Caudate nucleus (tissue), 63 donors: ENCODE measurements at places on chromosomes 11 and 22.

- peak; percentile 5 for DNase-seq
Observed at GRCh38 chr22:43090130-43090789, 1.1 kb upstream of the TTLL1 start.

DNA sequence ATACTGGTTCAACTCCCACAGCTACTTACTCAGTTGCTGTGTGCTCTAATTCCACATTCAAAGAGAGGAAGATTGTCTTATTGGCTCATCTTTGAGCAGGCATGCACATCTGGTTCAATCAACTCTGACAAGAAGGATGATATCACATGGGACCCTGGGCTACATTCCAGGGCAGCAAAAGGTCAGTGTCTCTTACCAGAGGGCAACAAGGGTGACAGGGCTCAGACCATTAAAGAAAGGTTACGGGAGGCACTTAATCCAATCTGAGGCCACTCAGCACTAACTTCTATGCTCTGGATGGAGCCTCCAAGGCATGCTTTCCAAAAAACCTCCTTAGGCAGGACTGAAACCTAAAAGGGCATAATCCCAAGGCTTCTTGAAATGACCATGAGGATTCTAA is 549.4 kb upstream of the API5 start:
- no peak for DNase-seq

GRCh38 chr11:111879637-111879960 is 258 bp downstream of the CFAP68 start:
- DNase-seq: no peak

- peak; percentile 9 for DNase-seq
Observed at GRCh38 chr11:57641011-57641807, 8.5 kb downstream of the YPEL4 start.

- DNase-seq: no peak
Observed at GRCh38 chr22:48858121-48858520, 969.6 kb downstream of the BRD1 start.

DNA sequence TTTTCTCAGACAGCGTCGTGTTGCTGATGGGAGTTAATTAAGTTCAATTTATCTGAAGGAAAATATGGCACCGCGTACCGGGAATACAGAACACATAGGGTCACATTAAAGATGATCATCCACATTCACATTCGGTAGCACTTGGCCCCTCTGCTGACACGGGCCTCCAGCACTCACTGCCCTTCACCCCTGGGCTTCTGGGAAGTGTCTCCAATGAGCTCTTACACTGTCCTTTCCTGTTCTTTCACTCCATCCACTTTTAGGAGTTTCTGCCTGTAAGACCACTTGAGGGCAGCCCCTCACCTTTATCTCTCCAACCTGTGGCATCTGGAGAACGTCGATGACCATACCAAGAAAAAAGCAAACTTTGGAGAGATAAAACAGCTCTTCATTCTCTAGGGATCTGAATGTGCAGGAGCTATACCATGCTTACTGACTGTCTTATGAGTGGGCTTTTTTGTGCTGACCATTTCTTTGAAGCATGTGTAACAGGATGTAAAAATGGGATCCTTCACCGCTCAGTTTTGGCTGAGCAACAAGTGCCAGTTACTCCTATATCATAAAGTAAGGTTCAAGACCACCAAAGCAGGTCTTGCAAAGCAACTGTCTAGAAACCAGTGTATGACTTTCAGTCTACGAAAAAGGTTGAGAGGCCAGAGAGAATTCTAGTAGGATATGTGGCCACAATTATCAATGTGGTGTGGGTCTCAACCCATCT is 1.1 kb upstream of the SERGEF start:
- DNase-seq: no peak

GRCh38 chr11:87425943-87426342 is 388.2 kb downstream of the TMEM135 start:
- DNase-seq: no peak

DNA sequence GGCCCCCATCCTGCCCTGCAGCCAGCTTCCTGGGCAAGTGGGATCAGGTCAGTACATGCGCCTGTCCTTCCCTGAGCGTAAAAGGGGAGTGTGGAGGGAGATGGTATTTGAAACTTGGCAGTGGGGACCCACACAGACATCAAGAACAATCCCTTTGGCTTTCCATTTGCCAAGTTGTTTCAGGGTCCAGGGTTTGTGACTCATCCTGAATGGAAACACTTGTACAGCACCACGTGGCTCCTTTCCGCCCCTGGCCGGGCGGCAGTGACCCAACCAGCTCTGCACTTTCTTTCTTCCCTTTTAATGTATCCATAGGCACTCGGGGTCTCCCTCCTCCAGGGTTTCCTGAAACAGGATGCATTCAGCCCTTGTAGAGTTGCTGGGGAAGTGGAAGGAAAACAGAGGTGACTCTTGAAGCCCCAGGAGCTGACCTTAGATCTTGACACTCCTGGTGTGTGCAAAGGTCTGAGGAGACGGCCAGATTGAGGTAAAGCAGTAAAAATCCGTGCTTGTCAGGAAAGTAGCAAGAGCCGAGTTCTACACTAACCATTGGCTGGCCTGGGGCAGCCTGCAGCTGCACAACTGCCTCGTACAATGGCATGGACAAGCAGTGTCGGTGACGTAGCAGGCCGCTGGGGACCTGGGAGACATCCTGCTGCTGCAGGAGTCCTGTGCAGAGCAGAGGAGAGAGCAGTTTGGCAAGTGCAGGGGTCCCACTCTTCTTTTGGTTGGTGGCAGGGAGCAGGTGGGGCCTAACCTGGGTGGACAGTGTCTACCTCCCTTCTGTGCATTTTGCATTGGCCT is 189.8 kb downstream of the SNX19 start:
- no peak for DNase-seq

GRCh38 chr11:108147150-108147549 is 25.8 kb downstream of the ACAT1 start:
- DNase-seq: no peak

DNA sequence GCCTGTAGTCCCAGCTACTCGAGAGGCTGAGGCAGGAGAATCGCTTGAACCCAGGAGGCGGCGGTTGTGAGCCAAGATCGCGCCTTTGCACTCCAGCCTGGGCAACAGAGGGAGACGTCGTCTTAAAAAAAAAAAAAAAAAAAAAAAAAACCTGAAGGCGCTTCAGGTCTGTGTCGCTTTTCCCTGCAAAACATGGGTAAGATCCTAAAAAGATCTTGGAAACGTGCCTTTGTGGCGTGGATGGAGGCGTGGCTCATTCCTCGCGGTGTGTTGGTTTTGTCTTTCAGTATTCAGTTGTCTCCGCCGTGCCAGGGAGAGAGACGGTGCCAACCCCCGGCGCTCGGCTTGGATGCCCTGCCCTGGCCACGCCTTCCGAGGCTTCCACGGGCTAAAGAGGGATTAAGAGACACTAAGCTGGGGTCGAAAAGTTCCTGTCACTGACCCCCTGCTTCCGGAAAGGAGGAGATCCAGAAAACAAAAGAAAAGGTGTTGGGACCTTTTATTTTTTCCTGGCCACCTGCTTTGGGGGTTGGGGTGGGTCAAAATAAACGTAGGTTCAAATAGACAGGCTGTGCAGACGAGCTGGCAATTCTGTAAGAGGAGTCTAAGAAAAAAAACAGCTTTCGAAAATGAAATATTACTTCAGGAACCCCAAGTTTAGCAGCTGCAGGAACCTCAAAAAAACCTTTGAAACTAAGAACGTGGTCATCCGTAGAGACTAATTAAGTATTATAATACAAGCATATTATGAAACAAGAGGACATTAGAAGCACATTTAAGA is 1.1 kb upstream of the SLC35F2 start:
- no peak for DNase-seq

- no peak for DNase-seq
Observed at GRCh38 chr22:25992331-25992730, 176.9 kb upstream of the SEZ6L start.

GRCh38 chr22:46746620-46747019 is 8.6 kb upstream of the CERK start:
- DNase-seq: no peak

DNA sequence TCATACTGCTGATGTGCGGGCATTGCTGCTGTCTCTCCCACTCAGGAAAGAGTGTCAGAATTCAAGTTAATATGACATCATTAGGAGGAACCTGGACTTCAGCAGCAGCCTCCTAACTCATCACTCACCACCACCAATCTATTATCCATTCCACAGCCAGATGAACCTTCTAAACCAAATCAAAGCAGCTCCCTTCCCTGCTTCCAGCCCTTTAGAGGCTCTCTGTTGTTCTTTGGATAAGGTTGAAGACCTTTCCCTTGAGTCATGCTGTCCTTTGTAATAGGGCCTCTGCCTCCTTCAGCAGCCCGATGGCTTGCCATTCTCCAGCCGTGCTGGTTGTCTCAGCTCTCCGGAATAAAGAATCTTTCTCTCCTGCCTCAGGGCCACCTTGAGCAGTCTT is 301.3 kb downstream of the DDX10 start:
- DNase-seq: no peak

DNA sequence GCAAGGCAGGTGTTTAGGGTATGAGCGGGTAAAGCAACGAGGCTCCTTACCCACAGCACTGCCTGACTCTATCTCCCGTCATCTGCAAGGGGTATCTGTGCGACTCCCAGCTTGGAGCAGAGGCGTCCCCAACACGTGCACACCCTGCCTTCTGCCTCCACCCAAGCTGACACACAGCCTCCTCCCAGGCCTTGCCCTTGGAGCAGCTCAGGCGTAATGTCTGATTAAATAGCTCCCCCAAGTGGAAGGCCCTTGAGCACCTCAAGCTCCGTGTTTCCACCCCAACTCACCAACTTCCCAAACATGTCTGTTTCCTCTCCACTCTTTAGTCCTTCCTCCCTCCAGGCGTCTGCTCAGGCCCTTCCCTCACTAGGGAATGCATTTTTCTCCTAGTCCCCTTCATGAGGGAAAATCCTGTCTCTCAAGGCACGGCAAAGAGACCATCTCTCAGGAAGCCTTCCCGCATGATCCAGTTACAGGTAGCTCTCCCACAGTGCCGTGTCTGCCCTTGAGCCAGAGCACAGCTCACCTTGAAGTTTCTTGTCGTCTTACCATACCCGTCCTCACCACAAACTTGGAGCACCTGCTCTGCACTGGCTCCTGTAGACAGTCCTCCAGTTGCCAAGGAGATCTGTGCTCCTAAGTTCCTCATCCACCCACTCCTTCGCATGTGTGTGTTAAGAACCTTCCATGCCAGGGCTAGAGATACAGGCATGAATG is 15.8 kb downstream of the CYB5R2 start:
- no peak for DNase-seq

- no peak for DNase-seq
Observed at GRCh38 chr11:77654770-77655434, 17.3 kb upstream of the CLNS1A start.

DNA sequence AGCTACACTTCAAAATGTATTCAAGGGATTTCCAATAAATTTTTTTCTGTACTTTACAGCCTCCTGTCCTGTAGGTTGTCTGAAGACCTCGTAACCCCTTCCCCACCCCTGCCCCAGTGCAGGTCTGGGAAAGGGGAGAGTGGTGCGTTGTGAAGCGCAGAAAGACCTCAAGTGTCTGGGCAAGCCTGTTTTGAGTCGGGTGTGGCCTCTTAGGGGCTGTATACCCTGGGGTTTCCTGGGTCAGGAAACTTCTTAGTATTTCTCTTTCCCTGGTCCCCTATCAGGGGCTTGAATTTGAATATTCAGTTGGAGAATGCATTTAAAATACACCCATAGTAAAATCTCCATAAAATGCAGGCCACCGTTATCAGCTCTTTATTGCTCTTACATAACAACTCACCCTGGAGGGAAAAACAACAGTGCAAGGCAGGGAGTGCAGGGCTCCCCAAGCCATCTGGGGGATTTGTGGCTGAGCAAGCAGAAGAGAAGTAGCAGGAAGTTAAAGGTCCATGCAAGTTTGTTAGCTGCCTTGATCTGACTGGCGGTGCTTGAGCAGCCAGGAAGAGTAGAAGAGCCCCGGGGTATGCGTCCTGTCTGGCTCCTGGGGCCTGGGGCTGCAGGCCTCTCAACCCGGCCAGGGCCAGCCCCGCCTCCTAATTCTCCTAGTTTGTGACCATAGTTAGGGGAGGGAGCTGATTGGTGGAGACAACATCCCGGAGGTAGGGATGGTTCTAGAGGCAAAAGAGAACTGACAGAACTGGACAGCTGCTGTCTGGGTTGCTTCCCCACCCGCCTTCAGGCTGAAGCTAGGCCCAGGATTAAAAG is 25.7 kb downstream of the ARHGAP1 start:
- DNase-seq: no peak

DNA sequence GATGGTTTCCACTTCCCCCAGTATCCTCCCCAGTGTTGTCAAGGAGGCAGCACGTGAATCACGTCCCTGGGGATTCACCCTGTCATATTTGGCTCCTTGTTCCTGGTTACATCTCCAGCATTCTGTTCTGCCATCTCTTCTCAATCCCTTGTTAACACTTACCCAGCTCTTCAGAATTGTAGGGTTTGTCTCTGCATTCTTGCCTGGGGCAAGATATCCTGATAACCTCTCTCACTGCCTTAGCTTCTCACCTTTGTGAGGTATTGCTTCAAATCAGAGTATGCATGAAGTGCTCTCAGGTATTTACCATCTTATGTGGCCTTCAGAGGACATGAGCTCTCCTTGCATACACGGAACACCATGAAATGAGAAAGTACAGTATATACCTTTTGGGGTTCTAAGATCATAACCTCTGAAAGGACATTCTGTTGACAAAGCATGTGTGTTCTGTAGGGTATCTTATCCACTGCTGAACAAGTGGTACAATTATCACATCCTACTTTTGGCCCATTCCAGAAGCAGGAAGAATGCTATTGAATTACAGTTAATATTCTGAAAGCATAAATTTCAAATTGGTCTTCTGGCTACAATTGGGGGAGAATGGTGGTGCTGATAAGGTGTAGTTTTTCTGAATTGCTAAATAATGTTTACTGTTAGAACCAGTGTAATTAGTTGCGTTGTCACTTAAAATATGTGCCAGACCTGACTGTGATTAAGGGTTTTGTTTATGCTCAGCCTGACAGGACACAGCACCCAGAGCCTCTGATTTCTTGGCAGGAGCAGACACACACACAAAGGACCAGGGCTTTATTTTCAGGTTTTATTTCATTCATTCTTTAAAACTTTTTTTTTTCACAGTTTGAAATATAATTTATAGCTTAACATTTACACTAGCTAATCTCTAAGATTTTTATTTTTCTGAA is 32.7 kb downstream of the VSTM5 start:
- DNase-seq: no peak

- DNase-seq: no peak
Observed at GRCh38 chr11:2789791-2790567, 90.2 kb upstream of the KCNQ1OT1 start.
